Hepatocyte (in vitro differentiated cells): ENCODE measurements at places on chromosomes 3 and 15. TPM values are rescaled to one million over a fixed set of nuclear protein-coding genes. Genes with fewer than 3 reads are reported as not detected.

GRCh38 chr3:122356402-122356801 lies 26.6 kb downstream of the MIX23 start:
- peak; percentile 41 for DNase-seq
- H3K27me3 ChIP-seq: no peaks in the 10 kb centered on the region
- no peak overlapping the region for H3K27ac ChIP-seq
- no peak overlapping the region for H3K4me3 ChIP-seq

DNA sequence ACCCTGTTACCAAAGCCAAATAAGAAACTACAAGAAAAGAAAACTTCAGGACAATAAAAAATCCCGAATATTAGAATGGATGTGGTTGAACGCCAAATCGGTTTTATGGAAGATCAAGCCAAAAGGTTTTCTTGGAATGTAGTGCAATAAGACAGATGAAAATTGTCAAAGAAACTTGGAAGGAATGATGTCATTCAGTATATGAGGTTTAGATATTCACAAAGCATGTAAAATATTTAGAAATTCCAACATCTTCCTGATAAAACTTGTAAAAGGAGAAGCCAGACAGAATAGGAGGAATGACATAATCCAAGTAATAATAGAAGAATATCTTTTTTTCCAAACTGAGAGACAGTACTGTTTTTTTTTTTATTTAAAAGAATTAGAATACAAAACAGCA lies 130.3 kb upstream of the ZPLD1 start:
- H3K4me1 ChIP-seq: peaks cover 13% of the 10 kb centered on the region
- H3K4me3 ChIP-seq: no peak overlapping the region
- DNase-seq: no peak
- no peaks in the 10 kb centered on the region for H3K27me3 ChIP-seq
- no peaks in the 10 kb centered on the region for H3K36me3 ChIP-seq

The MEX3B gene
- 6.9 and 10.0 TPM in 2 replicates for total RNA-seq

The GRK7 gene
- total RNA-seq: 0.07 TPM in 1 of 2 replicates, not detected in the other

DNA sequence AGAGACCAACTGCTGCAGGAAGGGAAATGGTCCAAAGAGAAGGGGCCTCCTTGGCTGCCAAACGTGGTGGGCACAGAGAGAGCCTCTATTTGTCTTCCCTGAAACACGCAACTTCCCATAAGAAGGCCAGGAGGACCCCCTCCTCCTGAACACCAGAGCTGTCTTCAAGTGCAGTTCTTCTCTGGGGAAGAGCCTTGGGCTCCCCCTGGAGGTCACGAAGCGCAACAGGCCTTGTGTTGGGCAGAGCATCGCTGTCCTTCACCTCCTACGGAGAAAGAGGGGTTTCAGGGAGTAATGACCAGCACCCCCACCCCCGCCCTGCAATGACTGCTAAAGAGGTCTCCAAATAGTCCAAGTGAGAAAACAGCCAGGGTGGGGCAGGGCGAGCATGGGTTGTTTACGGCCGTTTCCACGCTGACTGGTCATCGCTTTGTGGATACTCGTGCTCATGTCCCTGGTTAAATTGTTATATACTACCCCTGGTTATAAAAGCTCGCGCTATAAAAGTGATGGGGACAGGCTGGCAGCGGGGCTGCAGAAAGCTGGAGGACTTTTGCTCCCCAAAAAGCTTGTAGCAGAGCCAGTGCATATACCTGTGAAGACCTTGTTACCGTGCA lies 397.5 kb upstream of the ATP10A start:
- H3K4me3 ChIP-seq: no peak overlapping the region
- peak; percentile 65 for DNase-seq
- H3K27ac ChIP-seq: no peak overlapping the region
- no peaks in the 10 kb centered on the region for H3K27me3 ChIP-seq
- no peaks in the 10 kb centered on the region for H3K4me1 ChIP-seq

DNA sequence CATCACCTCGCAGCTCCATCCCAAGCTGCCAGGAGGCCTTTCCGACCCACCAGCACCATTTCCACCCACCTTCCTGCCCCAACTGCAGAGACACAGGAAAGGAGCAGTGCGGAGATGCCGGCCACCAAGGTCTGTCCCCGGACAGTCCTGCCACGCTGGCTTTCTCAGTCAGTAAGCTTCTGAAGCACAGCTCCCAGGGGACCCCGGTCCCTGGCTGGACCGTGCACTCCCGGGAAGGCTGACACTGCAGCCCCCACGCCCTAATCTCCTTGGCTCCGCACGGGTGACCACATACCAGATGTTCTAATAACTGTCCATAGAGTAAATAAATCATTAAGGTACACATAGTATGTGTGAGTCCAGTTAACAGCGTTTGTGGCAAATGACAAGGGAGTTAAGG lies 73.5 kb downstream of the VGLL4 start:
- H3K27me3 ChIP-seq: no peaks in the 10 kb centered on the region
- H3K36me3 ChIP-seq: no peaks in the 10 kb centered on the region
- H3K4me1 ChIP-seq: no peaks in the 10 kb centered on the region
- H3K4me3 ChIP-seq: no peak overlapping the region

The C3orf49 gene
- total RNA-seq: not detected in 2 replicates

The SAMMSON gene
- total RNA-seq: 0.10 TPM in 1 of 2 replicates, not detected in the other

The ATG3 gene
- 33.7 and 40.7 TPM in 2 replicates for total RNA-seq

- no peaks in the 10 kb centered on the region for H3K36me3 ChIP-seq
- no peak overlapping the region for H3K4me3 ChIP-seq
- no peak overlapping the region for H3K27ac ChIP-seq
Observed at GRCh38 chr3:135908737-135909136, 56.8 kb upstream of the PPP2R3A start.

- no peak overlapping the region for H3K4me3 ChIP-seq
- H3K36me3 ChIP-seq: no peaks in the 10 kb centered on the region
- no peaks in the 10 kb centered on the region for H3K27me3 ChIP-seq
- H3K27ac ChIP-seq: no peak overlapping the region
- H3K4me1 ChIP-seq: no peaks in the 10 kb centered on the region
Observed at GRCh38 chr3:153927107-153927506, 194.1 kb upstream of the ARHGEF26 start.

DNA sequence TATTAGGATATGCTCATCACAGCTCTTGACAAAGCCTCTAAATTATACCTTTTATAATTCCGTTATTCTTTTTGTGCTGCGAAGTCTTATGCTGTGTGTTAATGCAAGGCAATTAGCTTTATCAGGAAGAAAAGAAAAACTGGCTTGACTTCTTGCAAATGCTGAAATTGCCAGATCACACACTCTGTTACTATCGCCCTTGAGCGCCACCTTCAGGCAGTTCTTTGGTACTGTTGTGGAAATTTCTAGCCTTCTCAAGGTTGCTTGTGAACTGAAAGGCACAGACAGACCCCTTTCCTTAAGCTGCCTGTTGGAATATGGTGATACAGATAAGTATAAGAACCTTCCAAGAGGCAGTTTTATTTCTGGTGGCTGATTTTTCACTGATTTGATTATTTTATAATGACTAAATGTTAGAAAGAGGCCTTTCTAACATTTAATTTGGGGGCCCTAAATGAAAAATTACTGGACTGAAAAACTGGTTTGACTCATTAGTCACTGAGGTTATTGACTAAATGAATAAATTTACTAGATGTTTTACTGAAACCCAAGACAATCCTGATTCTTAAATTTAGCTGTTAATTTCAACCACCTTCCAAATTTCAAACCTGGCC lies 126.2 kb upstream of the RASGRP1 start:
- DNase-seq: peak; percentile 87
- H3K27me3 ChIP-seq: no peaks in the 10 kb centered on the region
- no peaks in the 10 kb centered on the region for H3K4me1 ChIP-seq
- no peaks in the 10 kb centered on the region for H3K36me3 ChIP-seq
- H3K4me3 ChIP-seq: no peak overlapping the region

DNA sequence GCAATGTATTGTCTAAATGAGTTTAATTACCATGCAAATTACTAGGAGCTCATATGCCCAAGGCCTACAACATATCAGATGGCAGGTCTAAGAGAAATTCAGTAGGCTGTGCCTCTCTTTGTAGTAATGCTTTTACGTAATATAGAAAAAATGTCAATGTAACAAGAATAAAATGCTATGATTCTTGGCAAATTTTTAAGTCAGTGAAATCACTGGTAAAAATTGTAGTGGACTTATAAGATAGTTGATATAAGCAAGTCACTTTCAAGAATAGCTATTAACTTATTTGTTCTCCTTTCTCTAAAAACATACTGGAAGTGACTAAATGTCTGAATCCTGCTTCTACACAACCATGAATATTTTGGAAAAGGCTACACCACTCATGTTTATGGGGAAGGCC lies 707.8 kb downstream of the TUSC7 start:
- no peak overlapping the region for H3K4me3 ChIP-seq
- H3K27ac ChIP-seq: no peak overlapping the region
- no peaks in the 10 kb centered on the region for H3K36me3 ChIP-seq
- no peaks in the 10 kb centered on the region for H3K4me1 ChIP-seq
- H3K27me3 ChIP-seq: no peaks in the 10 kb centered on the region
- DNase-seq: no peak
